Stimulated activated naive B cell treated with anti-CD40 and anti-IgM and Interleukin-4, amounts not matched to agents 10 μg/mL and 1 μg/mL and 100 μg/mL, for 72 hours (primary cell): ENCODE measurements at places on chromosomes 7 and 10.

DNA sequence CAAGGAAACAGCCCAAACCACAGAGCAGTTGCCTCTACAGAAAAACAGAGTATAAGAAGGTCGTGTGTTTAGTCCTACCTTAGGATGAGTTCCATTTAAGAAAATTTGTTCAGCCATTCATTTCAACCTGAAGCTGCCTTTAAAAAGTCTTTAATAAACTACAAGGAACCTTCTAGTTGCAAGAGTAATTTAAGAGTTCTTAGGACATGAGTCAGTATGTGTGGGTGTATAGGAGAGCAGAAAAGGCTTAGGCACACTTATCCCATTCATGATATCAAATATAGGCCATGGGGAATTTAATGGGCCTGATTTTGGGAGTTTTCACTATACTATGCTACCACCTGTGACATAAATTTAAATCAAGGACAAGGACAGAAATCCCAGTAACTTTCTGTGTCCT, 496.8 kb downstream of the TFEC start:
- no peak overlapping the region for H3K4me3 ChIP-seq
- no peaks in the 10 kb centered on the region for H3K4me1 ChIP-seq
- H3K27ac ChIP-seq = no peak overlapping the region
- H3K27me3 ChIP-seq = no peaks in the 10 kb centered on the region

GRCh38 chr7:77327932-77328628, 88.1 kb downstream of the GSAP start:
- DNase-seq = no peak
- peak overlapping the region; percentile 7 for H3K4me3 ChIP-seq
- no peaks in the 10 kb centered on the region for H3K27me3 ChIP-seq
- peaks cover 35% of the 10 kb centered on the region for H3K4me1 ChIP-seq

DNA sequence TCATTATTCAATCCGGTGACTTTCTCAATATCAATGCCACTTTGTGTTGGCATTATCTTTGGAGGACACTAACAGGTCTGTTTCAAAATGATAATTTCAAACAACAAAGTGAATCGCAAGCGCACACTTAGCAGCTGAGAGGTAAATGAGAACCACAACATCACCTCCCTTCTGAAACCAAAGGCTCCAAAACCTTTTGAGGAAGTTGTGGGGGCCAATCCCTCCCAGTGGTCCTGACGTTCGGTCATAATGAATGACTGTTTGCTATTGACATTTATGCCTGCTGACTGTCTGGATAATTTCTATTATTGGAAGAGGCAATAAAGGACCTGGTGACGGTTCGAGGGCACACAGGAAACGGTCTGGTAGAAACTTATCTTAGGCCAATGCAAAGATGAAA, 1.8 kb downstream of the ADARB2 start:
- DNase-seq = no peak
- H3K4me1 ChIP-seq = peaks cover 22% of the 10 kb centered on the region
- H3K27ac ChIP-seq = no peak overlapping the region
- no peak overlapping the region for H3K4me3 ChIP-seq
- H3K36me3 ChIP-seq = no peaks in the 10 kb centered on the region

DNA sequence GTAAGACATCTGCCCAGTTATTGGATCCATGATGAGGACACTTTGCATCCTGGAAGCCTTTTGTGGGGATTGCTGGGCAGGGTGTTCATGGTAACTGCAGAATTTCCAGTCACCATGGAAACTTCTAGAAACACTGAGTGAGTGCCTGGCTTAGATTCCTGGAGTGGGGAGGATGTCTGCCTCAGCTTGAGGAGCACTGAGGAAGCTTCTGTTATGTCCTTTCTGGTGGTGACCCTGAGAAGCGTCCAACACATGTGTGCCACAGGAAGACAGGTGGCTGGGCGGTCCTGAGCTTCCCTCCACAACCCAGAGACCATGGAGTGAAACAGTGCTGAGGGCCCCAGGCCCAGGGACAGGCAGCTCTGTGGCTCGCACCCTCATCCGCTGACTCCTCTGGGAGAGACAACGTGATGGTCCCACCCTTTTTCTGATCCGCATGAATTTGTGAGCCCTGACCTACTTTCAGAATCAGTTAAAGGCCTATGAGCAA, 191.8 kb upstream of the CXCL12 start:
- no peak overlapping the region for H3K27ac ChIP-seq
- no peak for DNase-seq
- no peaks in the 10 kb centered on the region for H3K4me1 ChIP-seq
- H3K27me3 ChIP-seq = no peaks in the 10 kb centered on the region

DNA sequence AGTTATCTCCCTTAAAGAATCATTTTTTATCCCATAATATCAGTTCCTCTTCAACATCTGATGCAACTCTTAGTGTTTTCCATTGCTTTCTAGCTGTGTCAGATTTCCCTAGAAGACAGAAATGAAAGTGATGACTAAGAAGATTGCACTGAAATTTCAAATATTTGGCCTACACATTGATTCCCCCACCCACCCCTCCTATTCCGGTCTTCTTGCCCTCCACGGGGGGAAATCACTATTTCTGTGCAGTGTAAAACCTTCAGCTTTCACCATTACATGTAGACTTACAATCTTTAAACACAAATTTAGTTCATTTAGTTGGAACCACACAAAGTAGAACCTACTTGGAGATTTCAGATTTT, 63.7 kb upstream of the IL6 start:
- H3K27ac ChIP-seq = peak overlapping the region; percentile 75
- H3K27me3 ChIP-seq = no peaks in the 10 kb centered on the region
- DNase-seq = peak; percentile 18
- H3K4me1 ChIP-seq = peaks cover 62% of the 10 kb centered on the region
- peaks cover 27% of the 10 kb centered on the region for H3K36me3 ChIP-seq

DNA sequence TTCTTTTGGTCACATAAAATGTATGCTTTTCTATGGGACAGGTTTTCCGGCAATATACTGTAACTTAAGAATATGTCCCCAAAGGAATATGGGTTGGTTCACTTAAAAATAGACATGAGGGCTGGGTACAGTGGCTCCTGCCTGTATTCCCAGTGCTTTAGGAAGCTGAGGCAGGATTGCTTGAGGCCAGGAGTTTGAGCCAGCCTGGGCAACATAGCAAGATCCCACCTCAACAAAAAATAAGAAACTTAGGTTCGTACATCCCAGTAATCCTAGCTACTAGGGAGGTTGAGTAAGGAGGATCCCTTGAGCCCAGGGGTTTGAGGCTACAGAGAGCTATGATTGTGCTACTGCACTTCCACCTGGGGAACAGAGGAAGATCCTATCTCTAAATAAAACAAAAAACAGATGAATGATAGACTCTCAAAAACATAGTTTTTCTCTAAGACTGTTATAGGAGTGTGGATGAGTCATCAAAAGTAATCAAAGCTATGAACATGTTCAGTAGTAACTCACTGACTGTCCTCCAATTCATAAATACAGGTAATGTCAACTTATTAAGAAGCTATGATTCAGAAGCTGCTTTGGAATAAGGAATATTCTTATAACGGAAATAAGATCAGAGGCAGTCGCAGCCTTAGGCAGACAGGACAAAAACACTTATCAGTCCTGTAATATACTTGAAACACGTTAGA, 2.6 kb upstream of the SEC31B start:
- no peak for DNase-seq
- H3K4me1 ChIP-seq = peaks cover 10% of the 10 kb centered on the region

- no peak overlapping the region for H3K4me3 ChIP-seq
- H3K27ac ChIP-seq = no peak overlapping the region
- DNase-seq = no peak
- no peaks in the 10 kb centered on the region for H3K27me3 ChIP-seq
- no peaks in the 10 kb centered on the region for H3K4me1 ChIP-seq
Observed at GRCh38 chr10:1094112-1095057, 38.2 kb downstream of the WDR37 start.

GRCh38 chr10:7192831-7193361, 217.9 kb downstream of the SFMBT2 start:
- H3K4me1 ChIP-seq = peaks cover 69% of the 10 kb centered on the region
- H3K27ac ChIP-seq = peak overlapping the region; percentile 99
- no peaks in the 10 kb centered on the region for H3K27me3 ChIP-seq
- peaks cover 92% of the 10 kb centered on the region for H3K36me3 ChIP-seq

- no peaks in the 10 kb centered on the region for H3K4me1 ChIP-seq
- no peak overlapping the region for H3K4me3 ChIP-seq
- H3K27me3 ChIP-seq = no peaks in the 10 kb centered on the region
- no peak overlapping the region for H3K27ac ChIP-seq
Observed at GRCh38 chr10:66180021-66180420, 745.8 kb upstream of the LRRTM3 start.

DNA sequence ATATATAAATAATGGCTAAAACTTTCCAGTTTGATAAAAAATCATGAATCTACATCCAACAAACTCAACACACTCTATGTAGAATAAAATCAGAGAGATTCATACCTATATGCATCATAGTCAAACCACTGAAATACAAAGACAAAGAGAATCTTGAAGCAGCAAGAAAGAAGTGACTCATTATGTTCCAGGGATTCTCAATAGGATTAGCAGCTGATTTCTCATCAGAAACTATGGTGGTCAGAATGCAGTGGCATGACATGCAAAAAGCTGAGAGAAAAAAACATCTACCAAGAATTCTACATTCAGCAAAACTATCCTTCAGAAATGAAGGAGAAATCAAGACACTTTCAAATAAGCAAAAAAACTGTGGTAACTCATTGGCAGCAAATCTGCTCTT, 187.4 kb downstream of the RNLS start:
- H3K36me3 ChIP-seq = peaks cover 13% of the 10 kb centered on the region
- no peaks in the 10 kb centered on the region for H3K27me3 ChIP-seq
- peaks cover 26% of the 10 kb centered on the region for H3K4me1 ChIP-seq
- no peak for DNase-seq
- H3K27ac ChIP-seq = no peak overlapping the region
